ENCODE measurements at places on chromosomes 5 and 9.

DNA sequence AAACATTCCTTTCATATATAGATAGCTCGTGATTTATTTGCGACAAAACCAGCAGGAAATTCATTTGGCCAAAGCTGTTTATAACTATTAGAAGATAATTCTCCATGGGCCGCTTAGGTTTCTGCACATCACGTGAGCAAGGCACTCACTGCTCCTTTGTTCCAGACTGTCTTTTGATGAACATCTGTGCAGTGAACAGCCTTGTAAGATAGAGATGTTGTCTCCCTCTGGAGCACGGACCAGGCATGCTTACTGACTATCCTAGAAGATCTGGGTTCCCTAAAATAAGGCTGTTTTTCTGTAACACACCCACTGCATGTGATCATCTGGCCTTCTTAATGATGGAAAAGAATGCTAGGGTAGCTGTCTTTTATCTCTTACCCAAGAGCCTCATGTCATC is 30.9 kb downstream of the YIPF5 start:
- peak; percentile 62 for ATAC-seq

DNA sequence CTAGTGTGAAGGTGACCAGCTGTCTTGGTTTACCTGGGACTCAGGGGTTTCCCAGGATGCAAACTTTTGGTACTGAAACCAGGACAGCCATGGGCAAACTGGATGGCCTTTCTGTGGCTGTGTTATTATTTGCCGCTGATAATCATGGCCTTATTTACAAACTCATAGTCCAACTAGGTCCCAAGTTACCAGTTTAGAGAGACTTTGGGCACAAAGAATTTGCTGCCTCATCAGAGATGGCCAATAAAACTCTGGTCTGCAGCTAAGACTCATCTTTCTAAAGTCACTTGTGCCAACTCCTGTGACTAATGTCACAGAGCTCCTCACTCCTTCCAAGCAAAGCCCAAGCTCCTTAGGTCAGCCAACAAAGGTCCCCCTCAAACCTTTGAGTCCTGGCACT is 47.5 kb upstream of the PLPP6 start:
- no peak for ATAC-seq

- ATAC-seq = peak; percentile 75
Observed at GRCh38 chr9:107489687-107490605, at the start of gene KLF4. TSS of gene KLF4 (minus strand) at chr9:107489769. CDS start at chr9:107489172, 597 bp downstream.

DNA sequence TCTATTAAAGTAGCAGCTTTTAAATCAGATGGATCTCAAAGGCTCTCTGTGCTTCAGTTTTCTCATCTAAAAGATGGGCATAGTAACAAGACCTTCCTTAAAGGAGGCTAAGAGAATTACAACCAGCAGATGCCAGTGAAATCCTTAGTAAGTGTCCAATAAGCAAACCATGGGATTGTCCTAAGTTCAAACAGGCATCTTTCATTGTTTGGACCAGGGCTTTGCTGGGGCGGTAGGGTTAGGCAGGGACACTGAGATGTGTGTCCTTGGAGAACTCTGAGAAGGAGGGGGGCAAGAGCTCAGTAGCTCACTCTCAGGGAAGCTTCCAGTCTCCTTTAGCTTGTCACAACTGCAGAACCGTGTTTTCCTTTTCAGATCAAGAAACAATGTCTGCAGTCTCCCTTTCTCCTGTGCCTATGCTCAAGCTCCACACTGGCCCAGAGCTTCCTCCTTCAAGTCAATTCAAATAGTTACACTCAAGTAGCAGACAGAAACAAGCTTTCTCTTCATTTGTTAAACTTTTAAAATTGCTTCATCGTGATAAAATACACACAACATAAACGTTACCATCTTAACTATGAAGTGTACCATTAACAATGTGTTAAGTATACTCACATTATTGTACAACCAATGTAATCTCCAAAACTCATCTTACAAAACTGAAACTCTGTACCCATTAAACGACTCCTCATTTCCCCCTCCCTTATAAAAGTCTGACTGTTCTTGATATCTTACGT is 216.2 kb downstream of the PIK3R1 start:
- ATAC-seq = no peak

GRCh38 chr5:138408023-138408422 is 30.8 kb upstream of the REEP2 start:
- peak; percentile 100 for ATAC-seq

DNA sequence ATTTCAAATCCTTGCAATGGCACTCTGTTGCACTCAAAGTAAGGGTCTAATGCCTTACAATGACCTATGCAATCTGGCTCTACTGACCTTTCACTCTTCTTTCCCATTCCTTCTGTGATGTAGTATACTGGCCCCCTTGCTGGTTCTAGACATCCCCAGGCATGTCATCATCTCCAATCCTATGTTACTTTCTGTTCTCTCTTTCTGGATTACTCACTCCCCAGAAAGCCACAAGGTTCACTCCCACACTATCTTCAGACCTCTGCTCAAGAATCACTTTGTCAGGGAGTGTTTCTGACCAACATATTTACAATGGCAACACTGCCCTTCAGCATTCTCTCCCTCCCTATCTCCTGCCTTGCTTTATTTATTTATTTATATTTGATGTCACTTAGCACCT is 802.2 kb upstream of the WWC1 start:
- peak; percentile 78 for ATAC-seq

DNA sequence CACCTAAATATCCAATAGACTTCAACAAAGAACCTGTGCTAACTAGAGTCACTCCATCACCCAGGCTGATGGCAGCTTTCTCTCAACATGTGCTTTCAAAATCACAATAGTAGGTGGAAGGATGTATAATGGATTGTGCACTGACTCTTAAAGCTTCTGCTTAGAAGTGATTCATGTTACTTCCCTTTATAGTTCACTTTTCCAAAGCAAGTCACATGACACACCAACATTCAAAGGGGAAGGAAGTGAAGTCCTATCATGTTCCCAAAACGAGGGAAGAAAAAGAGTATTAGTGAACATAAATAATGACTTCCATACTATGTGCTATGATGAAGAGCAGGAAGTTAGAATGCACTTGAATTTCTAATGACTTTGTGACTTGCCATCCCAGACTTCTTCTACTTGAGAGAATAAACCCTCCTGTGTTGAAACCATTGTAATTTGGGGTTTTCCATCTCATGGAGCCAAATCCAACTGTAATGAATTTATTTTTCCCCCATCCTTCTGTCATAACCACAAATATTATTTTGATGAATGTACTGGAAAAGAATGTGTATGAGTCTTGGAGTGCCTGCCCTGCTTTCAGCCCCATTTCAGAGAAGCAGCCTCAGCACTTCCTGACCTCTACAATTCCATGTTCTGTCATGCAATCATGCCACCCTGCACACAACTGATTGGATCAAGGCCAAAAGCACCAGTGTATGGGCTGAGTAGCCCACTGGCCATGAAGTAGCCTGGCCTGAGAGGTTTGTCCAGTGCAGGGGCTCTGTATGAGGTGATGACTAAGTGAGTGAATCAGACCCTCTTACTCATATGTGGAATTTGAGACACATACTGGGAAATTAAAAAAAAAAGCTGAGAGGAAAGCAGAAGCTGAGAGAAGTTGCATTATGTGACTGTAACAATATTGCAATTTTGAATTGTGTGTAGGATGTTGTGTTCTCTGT is 525.9 kb upstream of the CLINT1 start:
- peak; percentile 23 for ATAC-seq

GRCh38 chr5:177552839-177553455 is 1.4 kb downstream of the FAM193B start:
- peak; percentile 3 for ATAC-seq

- no peak for ATAC-seq
Observed at GRCh38 chr5:126918615-126918957, 111.8 kb downstream of the MARCHF3 start.

DNA sequence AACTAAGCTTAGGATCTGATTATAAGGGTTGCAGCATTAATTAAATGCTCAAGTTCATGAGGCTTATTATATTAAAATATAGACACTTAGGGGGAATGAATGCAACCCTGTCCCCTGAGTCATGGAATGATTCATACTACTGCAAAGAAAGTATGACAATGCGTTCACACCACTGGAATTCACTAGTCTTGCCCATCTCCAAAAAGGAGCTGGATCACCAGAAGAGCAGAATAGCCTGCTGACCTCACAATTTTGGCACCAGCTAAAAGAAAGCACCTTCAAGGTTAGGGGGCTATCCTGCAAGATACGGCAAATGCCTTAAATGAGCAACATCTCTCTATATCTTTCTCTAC is 32.0 kb upstream of the TMED7 start:
- ATAC-seq = no peak
